ENCODE measurements at places on chromosomes 1 and 21.

DNA sequence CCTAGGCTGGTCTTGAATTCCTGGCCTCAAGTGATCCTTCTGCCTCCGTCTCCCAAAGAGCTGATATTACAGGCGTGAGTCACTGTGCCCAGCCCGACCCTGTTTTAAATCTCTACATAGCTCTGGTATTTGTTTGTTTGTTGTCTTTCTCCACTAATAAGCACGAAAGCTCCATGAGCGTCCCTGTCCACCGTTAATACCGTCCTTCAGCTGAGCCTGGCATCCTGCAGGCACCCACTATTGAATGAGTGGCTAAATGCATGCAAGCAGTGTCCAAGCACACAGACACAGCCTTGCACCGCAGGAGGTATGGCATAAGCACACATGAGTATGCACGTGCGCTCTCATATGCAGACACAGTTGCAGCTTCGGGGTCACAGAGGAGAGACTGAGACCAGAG is 4.5 kb upstream of the COL16A1 start:
- DNase-seq, result no peak

- no peak for DNase-seq
These were observed 545.1 kb downstream of the PLPP3 start for GRCh38 chr1:56034222-56034621.

GRCh38 chr21:26948194-26948593 is 18.7 kb downstream of the ADAMTS5 start:
- DNase-seq, result no peak

DNA sequence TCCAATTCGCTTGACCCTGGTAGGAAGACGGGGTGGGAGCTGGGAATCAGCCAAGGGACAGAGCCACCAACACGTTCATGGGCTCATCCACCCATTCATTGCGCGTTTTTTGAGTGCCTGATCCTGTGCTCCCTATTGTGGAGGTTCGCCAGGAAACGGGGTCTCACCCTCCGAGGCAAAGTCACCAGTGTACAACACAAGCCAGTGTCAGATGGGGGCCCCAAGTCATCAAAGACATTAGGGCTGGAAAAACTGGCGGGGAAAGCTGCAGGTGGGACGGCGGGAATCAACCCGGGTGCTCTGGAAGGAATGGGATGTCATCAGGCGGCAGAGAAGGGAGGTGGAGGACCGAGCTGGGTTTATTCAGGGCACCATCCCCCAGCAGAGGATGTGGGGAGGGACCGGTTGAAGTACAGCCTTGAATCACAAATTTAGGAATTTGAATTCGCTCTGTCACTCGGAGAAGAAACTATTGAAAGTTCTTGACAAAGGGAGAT is 667 bp upstream of the NID1 start:
- DNase-seq, result no peak

GRCh38 chr1:40756523-40756922 is 27.1 kb upstream of the KCNQ4 start:
- no peak for DNase-seq

DNA sequence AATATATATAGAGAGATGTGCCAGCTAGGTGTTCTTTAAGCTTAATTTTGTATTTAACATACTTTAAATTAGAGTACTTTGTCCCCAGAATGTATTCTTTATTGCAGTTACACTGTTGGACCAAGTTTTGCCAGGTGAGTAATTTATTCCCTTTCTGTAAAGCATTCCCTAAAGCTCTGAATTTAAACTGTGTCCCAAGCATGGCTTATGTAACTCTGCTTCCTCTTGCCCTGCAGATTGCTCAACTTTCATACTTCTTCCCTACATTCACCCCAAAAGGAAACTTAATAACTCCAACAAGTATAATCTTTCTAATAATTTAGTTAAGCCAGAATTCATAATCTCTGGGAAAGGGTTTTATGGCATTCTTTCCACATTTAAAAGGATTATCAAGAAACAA is 5.6 kb downstream of the LYPLAL1 start:
- DNase-seq, result no peak

- DNase-seq, result no peak
These were observed 162.6 kb downstream of the RHOU start for GRCh38 chr1:228897901-228898300.

DNA sequence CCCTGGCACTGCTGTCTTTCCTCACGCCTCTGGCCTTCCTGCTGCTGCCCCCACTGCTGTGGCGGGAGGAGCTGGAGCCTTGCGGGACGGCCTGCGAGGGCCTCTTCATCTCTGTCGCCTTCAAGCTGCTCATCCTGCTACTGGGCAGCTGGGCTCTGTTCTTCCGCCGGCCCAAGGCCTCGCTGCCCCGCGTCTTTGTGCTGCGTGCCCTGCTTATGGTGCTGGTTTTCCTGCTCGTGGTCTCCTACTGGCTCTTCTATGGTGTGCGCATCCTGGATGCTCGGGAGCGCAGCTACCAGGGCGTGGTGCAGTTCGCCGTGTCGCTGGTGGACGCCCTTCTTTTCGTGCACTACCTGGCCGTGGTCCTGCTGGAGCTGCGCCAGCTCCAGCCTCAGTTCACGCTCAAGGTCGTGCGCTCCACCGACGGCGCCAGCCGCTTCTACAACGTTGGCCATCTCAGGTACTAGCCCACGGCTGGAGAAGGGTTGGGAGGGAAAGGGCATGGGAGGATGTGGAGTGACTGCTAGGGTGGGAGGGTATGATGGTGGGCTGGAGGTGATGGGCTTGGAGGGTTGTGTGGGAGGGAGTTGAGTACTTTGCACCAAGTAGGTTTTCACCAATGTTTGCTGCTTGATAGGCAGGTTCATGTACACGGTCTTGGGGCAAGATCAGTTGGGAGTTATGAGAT is 18.9 kb downstream of the VANGL2 start:
- DNase-seq, result no peak

- DNase-seq, result no peak
These were observed 6.0 kb downstream of the NFIA start for GRCh38 chr1:61088163-61088974.

- DNase-seq, result no peak
These were observed 96.0 kb upstream of the USP24 start for GRCh38 chr1:55311057-55311641.

DNA sequence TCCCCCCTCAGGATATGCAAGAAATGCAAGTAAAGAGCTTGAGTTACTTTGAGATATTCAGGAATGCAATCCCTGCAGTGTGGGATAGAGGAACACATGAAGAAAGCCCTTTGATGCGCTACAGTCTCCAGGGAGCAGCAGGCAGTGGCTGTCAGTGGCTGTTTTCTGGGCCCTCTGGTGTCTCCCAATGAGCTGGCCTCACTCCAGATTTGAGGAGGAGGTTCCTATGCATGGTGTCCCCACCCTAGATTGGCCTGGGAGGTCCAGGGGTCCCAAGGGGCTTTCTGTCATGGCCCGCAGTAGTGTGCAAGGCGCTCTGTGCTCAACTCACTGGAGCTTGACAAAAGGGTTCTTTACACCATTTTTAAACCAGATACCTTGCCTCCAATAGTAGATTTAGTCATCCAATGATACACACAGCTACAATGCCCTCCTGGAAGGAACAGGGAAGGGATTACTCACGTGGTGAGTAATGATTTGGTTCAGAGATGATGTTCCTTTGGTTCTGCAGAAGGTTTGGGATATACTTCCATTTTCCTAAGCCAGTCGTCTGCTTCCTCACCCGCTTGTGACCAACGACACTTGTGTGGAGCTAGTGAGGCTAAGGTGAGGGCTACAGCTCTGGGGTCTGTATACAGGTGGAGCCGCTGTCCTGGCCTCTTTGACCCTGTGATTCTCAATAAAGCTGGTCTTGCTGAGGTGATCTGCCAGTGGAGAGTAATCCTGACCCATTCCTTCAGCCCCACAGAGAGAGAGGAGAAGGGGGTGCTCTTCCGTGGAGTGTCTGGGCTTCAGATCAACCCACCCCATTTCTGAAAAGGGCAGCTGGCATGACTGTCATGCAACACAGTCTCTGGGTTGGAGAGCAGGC is 6.6 kb downstream of the BATF3 start:
- DNase-seq, result no peak

- DNase-seq, result no peak
These were observed 321.7 kb upstream of the PLXNA2 start for GRCh38 chr1:208565756-208566440.

DNA sequence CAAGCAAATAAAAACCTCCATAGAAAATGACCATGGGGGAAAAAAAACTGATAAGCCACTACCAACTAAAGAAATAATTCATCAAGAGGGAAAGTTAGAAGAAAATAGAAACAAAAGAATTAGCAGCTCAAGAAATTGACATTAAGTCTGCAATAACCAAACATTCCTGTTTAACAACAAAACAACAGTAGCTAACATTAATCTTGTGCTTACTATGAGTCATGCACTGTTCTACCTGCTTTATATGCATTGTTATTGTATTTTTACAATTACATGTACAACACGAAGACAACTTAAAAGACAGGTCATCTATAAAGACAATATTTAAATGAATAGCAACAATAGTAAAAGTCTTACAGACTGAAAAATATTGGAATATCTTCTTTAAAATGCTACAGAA is 34.4 kb upstream of the LRRC7 start:
- no peak for DNase-seq

- DNase-seq, result no peak
These were observed 116.3 kb upstream of the HNRNPU start for GRCh38 chr1:244980605-244981004.

GRCh38 chr1:41806472-41807155 is 112.1 kb downstream of the HIVEP3 start:
- no peak for DNase-seq

DNA sequence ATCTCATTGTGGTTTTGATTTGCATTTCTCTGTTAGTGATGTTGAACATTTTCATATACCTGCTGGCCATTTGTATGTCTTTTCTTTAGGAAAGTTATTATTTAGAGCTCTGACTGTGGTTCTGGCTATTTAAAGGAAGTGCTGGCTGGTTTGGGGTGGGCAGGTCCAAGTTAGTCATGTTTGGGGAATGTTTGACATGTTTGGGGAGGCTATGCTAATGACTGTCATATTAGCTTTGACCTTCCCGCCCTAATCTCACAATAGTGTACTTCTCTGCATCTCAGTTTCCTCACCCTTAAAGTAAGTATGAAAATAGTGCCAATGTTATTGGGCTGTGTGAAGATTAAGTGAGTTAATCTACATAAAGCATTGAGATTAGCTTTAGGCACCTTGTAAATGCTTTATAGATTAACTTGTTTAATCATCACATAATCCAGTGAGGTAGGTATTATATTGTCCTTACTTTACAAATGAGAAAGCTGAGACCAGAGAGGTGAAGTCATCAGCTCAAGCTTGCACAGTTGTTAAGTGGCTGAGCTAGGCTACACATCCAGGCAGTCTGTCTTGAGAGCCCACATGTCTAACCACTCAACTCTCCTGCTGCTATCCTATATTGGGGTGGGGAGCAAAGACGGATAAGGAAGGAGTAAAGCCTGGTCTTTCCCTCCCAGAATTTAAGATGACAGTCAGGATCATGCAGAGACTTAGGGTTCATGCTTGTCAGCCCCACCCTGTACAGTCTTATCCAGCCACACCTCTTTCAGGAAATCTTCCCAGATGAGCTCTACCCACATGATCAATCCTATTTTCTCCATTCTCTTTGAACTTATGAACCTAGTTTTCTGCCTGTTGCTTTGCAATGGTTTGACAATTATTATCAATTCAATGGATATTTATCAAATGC is 22.8 kb upstream of the CRNN start:
- DNase-seq, result no peak

- DNase-seq, result no peak
These were observed 10.8 kb downstream of the FMO5 start for GRCh38 chr1:147214325-147214724.

DNA sequence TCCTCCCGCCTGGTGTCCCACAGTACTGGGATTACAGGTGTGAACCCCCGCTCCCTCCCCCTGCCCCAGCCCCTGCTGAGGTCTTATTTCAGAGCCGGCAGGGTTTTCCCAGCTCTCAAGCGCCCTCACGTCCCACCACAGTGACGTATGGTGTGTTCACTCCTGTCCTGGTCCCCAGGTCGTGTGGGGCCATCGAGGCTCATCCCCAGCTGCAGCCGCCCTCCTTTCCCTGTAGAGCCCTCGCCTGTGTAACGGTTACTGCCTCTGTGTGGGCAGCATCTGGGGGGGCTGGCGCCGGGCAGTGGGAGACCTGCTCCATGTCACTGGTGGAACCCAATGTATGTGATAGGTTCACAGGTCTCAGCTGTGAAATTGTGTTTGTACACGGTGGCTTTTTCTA is 23.2 kb downstream of the SKI start:
- DNase-seq, result no peak

- DNase-seq, result no peak
These were observed 2.8 kb upstream of the INPP5B start for GRCh38 chr1:37949524-37950152.

- no peak for DNase-seq
These were observed 23.6 kb upstream of the KIRREL1 start for GRCh38 chr1:157969697-157970485.

- DNase-seq, result no peak
These were observed 13.4 kb downstream of the OSCP1 start for GRCh38 chr1:36436821-36437220.

DNA sequence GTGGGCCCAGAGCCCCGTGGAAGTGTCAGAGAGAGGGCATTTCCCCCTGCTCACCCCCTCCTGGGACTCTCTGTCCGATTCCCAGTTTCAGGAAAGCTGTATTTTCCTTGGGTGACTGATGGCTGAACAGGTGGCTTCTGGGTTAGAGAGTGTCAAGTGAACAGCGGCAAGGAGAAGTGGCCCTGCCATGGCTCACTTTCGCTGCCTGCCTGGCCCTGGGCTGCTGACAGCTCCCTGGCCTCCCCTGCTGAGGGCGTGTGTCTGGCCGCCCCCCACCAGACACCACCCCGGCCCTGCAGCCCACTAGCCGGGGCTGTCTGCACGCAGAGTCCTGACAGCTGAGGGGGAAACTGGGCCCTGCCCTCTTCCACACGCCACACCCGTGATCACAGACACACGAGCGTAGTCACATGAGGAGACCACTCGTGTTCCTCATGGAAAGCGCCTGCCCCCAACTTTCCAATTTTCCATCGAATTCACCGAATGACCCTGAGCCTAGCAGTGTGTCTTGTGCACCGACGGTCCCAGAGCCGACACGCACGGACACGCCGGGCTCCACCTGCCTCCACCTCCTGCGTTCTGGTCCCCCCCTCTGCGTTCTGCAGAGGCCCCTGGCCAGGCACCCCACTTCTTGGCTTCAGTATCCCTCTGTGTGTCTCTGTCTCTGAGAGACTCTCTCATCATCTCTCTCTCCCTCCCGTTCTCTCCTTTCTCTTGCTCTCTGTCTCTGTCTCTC is 60.6 kb upstream of the CASZ1 start:
- no peak for DNase-seq

- DNase-seq, result peak; percentile 33
These were observed 51.5 kb upstream of the VAV3 start for GRCh38 chr1:108016451-108016920.

GRCh38 chr1:89905395-89906058 is 84.7 kb downstream of the LRRC8D start:
- DNase-seq, result no peak

- no peak for DNase-seq
These were observed 56.5 kb upstream of the ARTN start for GRCh38 chr1:43877101-43877500.

DNA sequence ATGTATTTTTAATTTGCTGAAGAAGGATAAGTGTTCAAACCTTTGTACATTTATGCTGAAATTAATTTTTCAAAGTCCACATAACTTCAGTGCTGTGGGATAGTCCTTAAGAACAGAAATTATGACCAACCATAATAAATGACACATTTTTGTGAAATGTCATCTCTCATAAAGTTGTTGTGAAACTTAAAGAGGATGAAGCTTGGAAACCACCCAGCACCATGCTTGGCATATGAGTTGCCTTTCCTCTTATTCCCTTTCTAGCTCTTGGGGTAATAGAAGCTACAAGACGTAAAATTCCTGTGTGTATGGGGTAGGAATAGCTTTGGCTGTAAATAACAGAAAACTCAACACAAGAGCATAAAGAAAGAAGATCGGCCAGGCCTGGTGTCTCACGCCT is 18.9 kb upstream of the USP24 start:
- no peak for DNase-seq

Measured in occipital lobe (tissue), 3 donors.